ENCODE measurements at places on chromosomes 5 and 9. TPM values are rescaled to one million over a fixed set of nuclear protein-coding genes. Genes with fewer than 3 reads are reported as not detected.

Gene GOLGA1
- 16.1 TPM for total RNA-seq

DNA sequence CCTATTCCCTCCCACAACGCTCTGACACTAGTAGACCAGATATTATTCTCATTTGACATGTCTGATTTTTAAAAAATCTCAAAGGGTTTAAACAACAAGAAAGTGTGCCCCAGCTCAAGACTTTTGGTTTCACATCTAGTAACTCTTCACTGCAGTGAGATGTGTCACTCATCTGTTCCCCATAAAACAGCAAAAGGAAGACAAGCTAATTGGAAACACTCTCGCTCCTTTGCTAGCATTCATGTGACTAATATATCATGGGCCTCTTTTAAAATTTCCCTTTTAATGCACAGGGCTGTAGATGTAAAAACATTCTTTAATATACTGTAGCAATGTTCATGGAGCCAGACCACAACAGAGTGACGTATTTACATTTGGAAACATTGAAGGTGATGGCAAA lies 372.6 kb downstream of the ZNF608 start:
- no peak for DNase-seq

- no peak for DNase-seq
Measured at GRCh38 chr9:122015170-122015821, 77.8 kb downstream of the TTLL11 start.

DNA sequence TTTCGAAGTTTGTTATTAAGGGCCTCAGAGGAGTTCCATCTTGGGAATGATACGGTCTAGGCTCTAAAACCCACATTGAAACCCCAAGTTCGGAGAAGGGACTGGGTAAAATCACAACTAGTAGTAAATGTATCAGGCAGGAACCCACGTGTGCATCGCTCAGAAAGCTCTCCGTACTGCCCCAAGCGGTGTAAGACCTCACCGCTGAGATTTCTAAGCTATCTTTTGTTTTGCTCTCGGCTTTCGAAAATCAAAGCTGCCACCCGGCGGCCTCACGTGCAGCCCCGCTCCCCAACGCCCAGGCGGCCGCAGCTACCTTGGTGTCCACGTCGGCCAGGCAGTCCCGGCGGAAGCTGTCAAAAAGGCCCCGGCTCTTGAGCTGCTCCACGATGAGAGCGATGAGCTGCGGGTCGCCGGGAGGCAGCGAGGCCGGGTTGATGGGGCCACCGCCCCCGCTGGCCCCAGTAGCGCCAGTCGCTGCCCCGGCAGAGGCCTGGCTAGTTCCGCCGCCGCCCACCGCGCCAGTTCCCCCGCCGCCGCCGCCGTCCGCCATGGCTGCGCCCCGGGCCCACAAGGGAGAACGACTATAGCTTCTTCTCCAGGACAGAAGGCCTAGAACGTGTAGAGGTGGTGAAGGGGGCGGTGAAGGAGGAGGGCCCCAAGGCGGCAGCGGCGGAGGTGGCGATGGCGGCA lies 420 bp downstream of the BOD1 start:
- peak; percentile 61 for DNase-seq

DNA sequence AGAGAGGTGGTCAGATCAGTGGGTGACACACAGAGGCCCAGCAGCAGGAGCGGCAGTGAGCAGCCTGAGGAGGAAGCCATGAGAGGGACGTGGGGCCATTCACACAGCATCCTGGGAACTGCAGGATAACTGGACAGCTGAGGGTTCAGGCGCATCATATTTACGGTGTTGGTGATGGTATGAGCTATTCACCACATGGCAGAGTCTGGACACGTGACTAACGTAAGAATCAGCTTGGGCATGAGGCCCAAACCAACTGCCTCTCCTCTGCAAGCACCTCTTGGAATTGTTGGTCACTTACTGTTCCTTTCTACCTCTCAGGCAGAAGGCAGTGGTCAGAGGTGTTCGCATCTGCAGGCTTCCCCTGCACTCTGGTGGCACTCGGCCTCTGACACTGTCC lies 141.1 kb downstream of the ENTREP1 start:
- no peak for DNase-seq

Gene FLT4
- total RNA-seq: 1.7 TPM

- no peak for DNase-seq
Measured at GRCh38 chr9:14316602-14317300, 2.8 kb upstream of the NFIB start.

DNA sequence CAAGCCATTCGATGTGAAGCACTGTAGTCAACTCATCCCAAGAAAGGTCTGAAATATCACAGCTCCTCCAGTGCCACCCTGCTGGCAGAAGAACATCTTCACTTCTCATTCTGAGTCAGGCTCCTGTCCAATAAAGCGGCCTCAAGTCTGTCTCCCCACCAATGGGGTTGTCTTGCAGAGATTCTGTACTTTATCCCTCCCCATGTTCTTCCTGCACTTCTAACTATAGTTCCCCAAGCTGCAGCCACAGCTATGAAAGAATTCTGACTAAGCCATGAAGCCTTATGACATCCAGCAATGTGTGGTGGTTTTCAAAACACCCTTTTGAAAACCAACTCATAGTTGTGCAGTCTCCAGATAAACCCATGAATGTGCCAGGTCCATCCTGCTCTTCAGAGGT lies 6.8 kb downstream of the MACROH2A1 start:
- DNase-seq: peak; percentile 6

Gene ZNF354C
- 3.4 TPM for total RNA-seq

DNA sequence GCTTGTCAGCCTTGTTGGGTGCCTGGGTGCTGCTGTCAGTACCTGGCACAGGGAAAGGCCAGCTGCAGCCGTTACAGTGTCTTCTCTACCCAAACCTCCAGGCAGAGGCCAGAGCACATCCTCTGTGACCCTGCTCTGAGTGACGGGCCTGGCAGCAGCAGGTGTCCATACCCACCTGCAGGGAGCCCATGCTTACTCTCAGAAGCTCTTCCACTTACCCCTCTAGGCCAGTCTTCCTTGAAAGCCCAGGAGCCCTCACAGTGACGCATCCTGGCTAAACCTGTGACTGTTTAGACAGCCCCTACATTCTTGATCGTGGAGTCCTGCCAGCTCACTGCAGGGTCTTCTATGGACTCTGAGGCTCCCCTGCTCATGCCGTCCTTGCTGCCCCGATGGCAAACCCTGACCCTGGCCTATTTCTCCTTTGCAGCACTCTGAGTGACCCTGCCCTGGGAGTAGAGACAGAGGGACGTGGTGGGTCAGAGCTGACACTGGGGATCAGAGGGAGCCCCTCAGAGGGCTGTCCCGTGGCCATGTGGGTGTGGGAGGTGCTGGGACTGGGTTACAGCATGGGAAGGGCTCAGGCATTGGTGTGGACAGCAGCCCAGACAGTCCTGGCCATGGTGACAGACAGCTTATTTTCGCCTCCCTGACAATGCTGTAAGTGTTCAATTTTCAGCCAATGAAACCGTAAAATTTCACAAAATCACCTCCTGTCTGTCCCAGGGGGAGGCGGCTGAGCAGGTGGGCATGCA lies 67.6 kb upstream of the RNF130 start:
- no peak for DNase-seq

DNA sequence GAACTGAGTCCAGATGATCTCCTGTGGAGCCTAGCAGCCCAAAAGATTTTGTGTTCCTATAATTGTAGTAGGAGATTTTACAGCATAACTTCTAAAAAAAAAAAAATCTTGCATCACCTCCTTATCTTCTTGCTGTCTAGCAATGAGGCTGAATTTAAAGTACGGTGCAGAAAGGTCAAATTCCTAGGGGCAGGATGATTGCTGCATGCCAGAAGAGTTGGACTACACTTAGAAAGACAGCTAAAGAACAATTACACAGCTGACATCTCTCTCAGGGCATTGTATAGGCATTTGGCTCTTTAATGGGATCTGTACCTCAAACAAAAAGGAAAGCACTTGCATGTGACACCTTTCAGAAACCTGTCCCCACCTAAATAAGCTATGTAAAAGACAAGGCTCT lies 443.2 kb downstream of the HCN1 start:
- no peak for DNase-seq

Gene MRPS27
- 98.4 TPM for total RNA-seq

Gene ANKRD34B
- not detected for total RNA-seq

Gene CARD9
- total RNA-seq: 17.6 TPM

DNA sequence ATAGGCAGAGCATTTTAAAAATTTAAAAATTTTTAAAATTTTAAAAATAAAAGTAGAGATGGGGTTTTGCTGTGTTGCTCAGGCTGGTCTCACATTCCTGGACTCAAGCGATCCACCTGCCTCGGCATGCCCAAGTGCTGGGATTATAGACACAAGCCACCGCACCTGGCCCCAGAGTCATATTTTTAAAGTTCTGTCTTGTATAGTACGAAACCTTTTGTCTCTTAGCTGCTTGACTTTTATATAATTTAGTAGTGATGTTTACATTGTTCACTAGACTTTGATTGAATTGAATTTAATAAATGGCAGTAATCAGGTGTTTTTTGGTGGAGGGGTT lies 31.0 kb downstream of the LRRTM2 start:
- DNase-seq: no peak

GRCh38 chr5:81694726-81695125 lies 56.2 kb downstream of the SSBP2 start:
- DNase-seq: no peak

- DNase-seq: no peak
Measured at GRCh38 chr9:93136011-93136440, 2.0 kb upstream of the NINJ1 start.

Gene ENDOG
- total RNA-seq: 21.7 TPM

DNA sequence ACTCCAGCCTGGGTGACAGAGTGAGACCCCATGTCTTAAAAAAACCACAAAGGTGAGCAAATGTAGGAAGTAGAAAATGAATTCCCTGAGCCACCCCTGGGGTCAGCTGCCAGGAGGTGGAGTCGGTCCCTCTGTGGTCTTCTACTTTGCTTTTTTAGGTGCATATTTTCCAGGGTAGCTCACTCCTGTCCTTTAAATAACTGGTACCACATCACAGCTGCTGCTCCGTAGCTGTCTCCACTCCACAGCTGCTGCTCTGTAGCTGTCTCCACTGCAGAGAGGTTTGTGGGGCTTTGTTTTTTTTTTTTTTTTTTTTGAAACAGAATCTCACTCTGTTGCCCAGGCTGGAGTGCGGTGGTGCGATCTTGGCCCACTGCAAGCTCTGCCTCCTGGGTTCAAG lies 8.9 kb downstream of the WDR5 start:
- DNase-seq: no peak

DNA sequence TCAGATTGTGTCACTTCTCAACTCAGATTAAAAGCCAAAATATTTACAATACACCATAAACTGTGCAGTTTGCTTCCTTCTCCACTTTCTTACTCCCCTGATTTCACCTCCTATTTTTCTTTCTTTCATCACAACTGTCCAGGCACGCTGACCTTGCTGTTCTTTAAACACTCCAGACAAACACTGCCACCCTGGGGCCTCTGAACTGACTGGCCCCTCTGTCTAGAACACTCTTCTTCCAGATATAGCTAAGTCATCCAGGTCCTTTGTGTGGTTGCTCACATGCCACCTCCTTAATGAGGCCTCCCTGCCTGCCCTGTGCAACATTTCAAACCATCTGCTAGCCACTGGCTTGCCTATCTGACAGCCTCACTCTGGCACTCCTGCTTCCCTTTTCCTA lies 46.6 kb downstream of the ATG10 start:
- no peak for DNase-seq

GRCh38 chr5:19608444-19609002 lies 379.5 kb downstream of the CDH18 start:
- no peak for DNase-seq

- no peak for DNase-seq
Measured at GRCh38 chr9:106872641-106873040, 9.7 kb downstream of the ZNF462 start.

DNA sequence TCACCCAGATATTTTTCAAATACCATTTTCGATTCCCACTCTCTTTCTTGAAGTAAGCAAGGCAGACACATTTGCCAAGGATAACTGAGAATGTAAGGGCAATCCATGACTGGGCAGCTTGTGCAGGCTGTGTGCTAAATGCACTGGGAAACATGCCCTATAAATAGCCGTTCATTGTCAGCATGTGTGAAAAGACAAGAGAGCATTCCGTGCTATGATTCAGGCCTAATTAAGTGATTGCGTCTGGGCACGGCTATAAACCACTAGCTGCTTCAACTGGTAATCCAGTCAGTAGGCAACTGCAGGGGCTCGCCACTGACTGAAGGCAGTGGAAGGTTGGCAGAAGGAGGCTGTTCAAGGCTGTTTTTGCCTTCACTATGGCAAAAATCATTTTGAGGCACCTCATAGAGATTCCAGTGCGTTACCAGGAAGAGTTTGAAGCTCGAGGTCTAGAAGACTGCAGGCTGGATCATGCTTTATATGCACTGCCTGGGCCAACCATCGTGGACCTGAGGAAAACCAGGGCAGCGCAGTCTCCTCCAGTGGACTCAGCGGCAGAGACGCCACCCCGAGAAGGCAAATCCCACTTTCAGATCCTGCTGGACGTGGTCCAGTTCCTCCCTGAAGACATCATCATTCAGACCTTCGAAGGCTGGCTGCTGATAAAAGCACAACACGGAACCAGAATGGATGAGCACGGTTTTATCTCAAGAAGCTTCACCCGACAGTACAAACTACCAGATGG lies at the start of gene HSPB3:
Gene HSPB3 (plus strand): TSS at position 287 of the 745 bp plus-strand sequence. CDS start 91 bp downstream, at position 378.
- DNase-seq: no peak

DNA sequence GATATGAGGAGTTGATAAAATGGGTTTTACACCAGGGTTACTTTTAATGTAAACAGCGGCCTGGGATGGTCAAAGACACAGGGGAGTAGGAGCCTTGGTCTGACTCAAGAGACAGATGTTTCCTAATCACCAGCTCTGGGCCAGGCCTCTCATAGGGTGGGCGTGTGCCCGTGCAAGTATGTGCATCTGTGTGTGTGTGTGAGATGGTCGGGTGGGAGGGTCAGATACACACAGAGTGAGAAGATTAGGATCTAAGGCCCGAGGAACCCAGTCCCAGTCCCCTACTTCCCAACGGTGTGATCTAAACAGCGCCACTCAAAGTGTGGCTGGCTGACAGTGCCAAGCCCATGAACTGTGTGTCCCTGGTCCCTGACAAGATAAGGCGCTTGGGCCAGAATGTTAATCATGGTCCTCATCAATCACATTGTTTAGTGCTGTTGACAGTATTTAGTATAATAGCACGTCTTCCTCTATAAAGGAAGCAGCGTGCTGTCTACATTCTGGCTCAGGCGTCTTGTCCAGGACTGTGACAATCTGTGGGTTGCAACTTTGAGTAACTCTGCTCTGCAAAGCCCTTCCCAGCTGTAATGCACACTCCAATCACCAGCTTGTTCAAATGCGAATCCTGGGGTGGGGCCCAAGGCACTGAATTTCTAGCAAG lies 173.7 kb downstream of the DAB2IP start:
- DNase-seq: no peak

Gene FRMD3
- 0.34 TPM for total RNA-seq

DNA sequence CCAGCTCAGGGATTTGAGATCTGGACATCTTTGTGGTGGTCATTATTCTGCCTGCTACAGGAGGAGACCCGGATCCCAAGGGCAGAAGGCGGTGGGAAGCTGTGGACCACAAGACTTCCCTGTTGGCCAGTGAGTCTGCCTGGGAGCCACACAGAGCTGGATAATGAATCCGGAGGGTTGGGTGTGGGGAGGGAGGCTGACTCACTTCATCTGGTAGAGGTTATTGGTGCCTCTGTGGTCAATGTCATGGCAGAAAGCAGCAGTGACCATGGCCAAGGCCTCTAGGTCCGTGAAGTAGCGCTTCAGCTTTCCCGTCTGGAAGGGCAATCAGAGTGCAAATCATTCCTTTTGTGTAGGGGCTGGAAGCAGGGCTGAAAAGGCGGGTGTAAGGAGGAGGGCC lies 58.5 kb downstream of the PDE6A start:
- DNase-seq: no peak

GRCh38 chr5:83925321-83925954 lies 204.8 kb upstream of the HAPLN1 start:
- DNase-seq: no peak

Data from activated T-helper 2 cell treated with anti-CD3 and anti-CD28 coated beads, Interferon-gamma antibody, Interleukin-2, Interleukin-4, amounts not matched to agents 10 μg/mL and 5 μg/mL and 100 μg/mL, durations not matched to agents 14 hours and 24 hours and 36 hours (primary cell).